ENCODE measurements at places on chromosomes 3 and 15.
A peak's percentile ranks its signal among the peaks of the same experiment; 100 is the strongest.

DNA sequence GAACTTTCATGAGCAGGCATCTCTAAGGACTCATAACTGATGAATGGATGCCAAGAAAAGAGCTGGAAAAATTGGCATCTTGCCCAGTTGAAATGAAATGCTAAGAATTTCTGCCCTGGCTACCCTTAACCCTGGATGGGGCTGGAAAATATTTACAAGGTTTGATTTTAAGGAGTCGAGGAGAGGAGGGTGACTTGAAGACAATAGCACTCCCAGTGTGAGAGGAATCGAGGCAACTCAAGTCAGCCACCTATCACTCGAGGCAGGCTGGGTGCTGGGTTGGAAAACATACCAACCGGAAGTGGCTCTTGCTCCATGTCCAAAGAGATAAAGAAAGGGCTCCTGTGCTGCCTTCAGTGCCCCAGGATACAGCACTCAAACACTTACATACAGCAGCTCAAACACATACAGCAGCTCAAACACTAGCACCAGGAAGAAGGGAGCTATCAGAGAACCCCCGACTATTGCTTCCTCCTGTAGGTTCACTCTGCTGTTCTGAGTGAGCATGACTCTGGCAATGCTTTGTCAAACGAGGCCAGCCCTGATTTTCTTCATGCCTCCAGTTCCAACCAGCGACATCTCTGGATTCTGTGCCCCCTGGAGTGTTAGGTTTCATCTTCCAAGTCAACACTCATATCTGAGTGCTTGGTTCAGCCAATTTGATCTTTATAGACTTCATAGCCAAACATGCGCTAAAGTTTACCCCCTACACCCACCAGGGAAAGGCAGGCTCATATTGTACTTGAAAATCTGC lies 4.9 kb downstream of the PRICKLE2 start:
- DNase-seq: peak; percentile 64

DNA sequence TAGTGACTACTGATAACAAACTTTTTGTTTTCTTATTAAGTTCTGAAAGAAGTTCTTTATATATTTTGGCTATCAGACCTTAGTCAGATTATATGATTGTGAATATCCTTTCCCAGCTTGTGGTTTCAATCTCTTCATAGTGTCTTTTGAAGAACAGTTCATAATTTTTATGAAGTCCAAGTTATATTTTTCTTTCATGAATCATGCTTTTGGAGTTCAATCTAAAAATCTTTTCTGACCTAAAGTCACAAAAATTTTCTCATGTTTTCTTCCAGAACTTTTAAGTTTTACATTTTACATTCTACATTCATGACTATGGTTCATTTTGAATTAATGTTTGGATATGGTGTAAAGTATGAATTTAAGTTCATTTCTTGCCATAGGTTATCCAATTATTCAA lies 34.2 kb upstream of the OCA2 start:
- no peak for DNase-seq

DNA sequence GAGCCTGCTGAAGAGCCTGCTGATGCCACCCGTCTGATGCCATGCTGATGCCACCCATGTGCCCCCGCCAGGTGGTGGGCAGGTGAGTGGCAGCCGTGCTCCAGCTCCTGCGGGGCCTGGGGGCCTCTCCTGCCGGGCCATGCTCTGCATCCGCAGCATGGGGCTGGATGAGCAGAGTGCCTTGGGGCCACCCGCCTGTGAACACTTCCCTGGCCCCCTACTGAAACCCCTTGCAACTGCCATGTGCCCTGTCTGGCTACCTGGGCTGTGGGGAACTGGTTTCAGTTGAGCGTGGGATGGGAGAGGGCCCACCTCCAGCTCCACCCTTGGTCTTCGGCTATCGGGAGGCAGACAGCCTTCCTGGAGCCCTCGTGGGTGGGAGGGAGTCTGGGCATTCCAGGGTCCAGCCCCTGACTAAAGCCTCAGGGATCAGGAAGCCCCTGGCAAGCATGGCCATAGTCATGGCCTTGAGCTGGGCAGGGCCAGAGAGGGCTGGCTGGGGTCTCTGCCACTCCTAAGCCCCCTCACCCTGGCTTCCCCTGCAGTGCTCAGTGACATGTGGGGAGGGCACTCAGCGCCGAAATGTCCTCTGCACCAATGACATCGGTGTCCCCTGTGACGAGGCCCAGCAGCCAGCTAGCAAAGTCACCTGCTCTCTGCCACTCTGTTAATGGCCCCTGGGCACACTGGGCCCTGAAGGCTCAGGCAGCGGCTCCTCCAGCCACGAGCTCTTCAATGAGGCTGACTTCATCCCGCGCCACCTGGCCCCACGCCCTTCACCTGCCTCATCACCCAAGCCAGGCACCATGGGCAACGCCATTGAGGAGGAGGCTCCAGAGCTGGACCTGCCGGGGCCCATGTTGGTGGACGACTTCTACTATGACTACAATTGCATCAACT lies 92.2 kb downstream of the TBC1D2B start:
- no peak for DNase-seq

GRCh38 chr3:123947482-123947881 lies 13.5 kb downstream of the CCDC14 start:
- no peak for DNase-seq

DNA sequence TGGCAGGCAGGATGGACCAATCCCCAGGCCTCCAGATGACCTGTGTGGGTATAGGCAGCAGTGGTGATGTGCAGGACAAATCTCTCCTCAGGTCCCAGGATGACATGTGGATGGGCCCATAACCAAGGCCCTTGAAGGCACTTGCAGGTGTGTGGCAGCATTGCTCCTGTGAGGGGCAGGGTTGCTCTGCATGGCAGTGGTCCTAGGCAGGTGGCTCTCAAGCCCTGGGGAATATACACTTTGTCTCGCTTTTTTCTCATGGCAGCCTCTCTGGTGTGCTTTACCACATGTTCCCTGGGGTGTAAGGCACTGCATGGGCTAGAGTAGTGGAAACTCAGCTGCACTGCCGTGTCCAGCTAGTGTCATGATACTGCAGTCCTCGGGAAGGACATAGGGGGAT lies 503.6 kb downstream of the UNC13C start:
- no peak for DNase-seq

- DNase-seq: peak; percentile 18
Measured at GRCh38 chr15:43939070-43939469, 112.3 kb downstream of the WDR76 start.

GRCh38 chr15:79769069-79769481 lies 127.7 kb downstream of the MTHFS start:
- peak; percentile 17 for DNase-seq
